Airway epithelial cell (primary cell): ENCODE measurements at places on chromosomes 11 and 22. TPM values are rescaled to one million over a fixed set of nuclear protein-coding genes. Genes with fewer than 3 reads are reported as not detected.

Gene ASRGL1
- total RNA-seq, result not detected in 2 replicates

Gene IGSF22
- 0.21 TPM in 1 of 2 replicates, not detected in the other for total RNA-seq

Gene PHF21B
- not detected in 2 replicates for total RNA-seq

Gene KIRREL3
- total RNA-seq, result not detected in 2 replicates

Gene BDNF
- 0.71 and 1.2 TPM in 2 replicates for total RNA-seq

Gene MYO18B
- not detected in 2 replicates for total RNA-seq

Gene OR2AT4
- not detected in 2 replicates for total RNA-seq

Gene NLRP14
- 0.07 TPM in 1 of 2 replicates, not detected in the other for total RNA-seq

Gene RAB39A
- total RNA-seq, result not detected in 2 replicates

Gene GGTLC3
- not detected in 2 replicates for total RNA-seq

Gene SSTR3
- not detected in 2 replicates for total RNA-seq

Gene MS4A4E
- not detected in 2 replicates for total RNA-seq

Gene USP2
- total RNA-seq, result 1.1 and 1.9 TPM in 2 replicates

Gene ABCC8
- 0.42 TPM in 1 of 2 replicates, not detected in the other for total RNA-seq

Gene DERL3
- total RNA-seq, result 1.4 and 2.8 TPM in 2 replicates
